ENCODE measurements at places on chromosomes 5 and 9. TPM values are rescaled to one million over a fixed set of nuclear protein-coding genes. Genes with fewer than 3 reads are reported as not detected.

Gene NIM1K
- polyA plus RNA-seq = 18.4 TPM

- no peak for DNase-seq
These were observed 76.5 kb upstream of the ATG10 start for GRCh38 chr5:81895307-81895706.

Gene HK3
- polyA plus RNA-seq = 1.6 TPM

DNA sequence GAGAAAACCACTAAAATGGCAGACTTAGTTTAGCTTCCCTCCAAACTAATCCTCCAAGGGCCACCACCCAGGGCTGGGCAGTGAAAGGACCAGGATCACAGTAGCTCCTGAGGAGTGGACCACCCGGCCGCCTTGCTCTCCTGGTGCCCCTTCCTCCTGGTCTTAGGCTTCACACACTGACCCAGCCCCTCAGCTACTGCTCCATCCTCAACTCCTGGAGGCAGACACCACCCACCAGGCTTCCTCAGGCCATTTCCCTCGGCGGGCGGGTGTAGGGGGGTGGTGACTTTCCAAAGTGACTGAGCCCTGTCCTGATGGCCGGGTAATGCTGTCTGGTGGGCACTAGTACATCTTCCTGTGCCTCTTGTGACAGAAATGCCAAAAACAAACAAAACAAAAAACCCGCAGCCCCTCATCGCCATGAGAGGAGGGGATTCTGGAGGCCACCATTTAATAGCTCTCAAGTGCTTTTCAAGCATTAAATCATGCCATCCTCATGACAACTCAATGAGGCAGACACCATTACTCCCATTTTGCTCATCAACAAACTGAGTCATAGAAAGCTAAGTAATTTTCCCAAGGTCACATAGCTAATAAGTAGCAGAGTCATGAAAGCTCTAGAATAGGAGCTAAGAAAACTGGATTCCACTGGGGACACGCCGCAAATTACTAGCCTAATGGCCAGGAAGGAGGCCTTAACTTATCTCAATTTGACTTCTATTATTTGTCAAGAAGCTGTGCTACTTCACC is 91.3 kb upstream of the LRRTM2 start:
- no peak for DNase-seq

Gene CBY3
- polyA plus RNA-seq = 2.6 TPM

GRCh38 chr5:74895906-74896305 is 29.7 kb upstream of the FAM169A start:
- DNase-seq = peak; percentile 69

DNA sequence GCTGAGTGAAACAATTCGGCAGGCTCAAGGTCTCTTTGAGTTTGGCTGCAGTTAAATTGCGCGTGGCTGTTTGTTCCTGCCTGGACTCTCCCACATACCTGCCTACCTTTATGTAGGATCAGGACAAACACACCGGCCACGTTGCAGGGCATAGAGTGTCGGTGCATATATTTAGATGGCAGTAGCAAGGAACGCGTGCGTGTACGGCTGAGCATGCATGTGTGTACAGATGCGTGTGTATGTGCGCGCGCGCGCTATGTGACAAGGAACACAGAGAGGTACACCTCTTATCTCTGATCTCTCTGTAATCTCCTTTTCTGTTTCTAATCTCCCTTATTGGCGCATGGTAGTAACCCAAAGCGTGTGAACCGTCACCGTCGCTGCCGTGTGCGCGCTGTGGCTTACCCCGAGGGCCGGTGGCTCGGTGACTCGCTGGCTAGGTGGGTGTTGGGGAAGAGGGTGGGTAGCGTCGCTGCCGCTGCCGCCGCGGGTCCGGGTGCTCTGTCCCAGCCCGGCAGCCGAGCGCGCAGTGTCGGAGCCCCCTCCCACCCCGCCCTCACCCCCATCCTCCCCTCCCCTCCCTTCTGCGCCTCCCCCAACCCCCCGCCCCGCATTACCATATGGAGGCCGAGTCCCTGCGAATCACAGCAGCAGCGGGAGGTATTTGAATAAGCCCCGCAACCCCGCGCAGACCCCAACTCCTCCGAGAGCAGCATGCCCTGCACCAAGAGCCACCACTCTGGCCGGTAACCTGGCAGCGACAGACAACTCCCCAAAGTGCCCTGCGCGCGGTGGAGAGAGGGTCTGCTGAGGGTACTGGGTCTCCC is 204.8 kb downstream of the MEF2C start:
- no peak for DNase-seq

GRCh38 chr9:122370869-122371755 is at the start of gene PTGS1:
Gene PTGS1, plus strand, starts transcription at chr9:122371024. Its CDS starts 61 bp downstream, at chr9:122371085.
- DNase-seq = no peak

- DNase-seq = no peak
These were observed 69.6 kb downstream of the EPB41L4B start for GRCh38 chr9:109251080-109251775.

Gene MTREX
- 58.9 TPM for polyA plus RNA-seq

Gene OR2V2
- polyA plus RNA-seq = not detected

GRCh38 chr5:133116601-133117000 is 64.8 kb downstream of the HSPA4 start:
- no peak for DNase-seq

DNA sequence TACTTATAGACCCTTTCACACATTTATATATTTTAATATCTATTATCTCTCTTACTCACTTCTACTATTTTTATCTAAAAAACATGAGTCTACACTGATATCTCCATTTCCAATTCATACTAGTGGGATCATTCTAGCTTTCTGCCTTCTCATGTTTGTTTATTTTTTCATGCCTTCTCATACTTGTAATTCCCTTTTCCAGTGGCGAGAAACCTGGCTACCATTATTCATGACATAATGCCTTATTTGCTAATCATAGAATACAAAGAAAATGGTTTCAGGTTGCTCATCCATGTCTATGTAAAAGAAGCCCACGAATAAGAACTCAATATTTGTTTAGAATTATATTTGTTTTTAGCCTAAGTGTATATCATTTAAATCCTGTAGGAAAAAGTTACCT is 232.7 kb upstream of the ACTBL2 start:
- no peak for DNase-seq

GRCh38 chr9:117307701-117308100 is 107.2 kb downstream of the ASTN2 start:
- DNase-seq = no peak

Gene ZNF618
- 17.0 TPM for polyA plus RNA-seq

- DNase-seq = no peak
These were observed 9.1 kb upstream of the PTGES start for GRCh38 chr9:129761901-129762369.

Gene CNOT8
- 65.7 TPM for polyA plus RNA-seq

Gene IL13
- polyA plus RNA-seq = not detected

DNA sequence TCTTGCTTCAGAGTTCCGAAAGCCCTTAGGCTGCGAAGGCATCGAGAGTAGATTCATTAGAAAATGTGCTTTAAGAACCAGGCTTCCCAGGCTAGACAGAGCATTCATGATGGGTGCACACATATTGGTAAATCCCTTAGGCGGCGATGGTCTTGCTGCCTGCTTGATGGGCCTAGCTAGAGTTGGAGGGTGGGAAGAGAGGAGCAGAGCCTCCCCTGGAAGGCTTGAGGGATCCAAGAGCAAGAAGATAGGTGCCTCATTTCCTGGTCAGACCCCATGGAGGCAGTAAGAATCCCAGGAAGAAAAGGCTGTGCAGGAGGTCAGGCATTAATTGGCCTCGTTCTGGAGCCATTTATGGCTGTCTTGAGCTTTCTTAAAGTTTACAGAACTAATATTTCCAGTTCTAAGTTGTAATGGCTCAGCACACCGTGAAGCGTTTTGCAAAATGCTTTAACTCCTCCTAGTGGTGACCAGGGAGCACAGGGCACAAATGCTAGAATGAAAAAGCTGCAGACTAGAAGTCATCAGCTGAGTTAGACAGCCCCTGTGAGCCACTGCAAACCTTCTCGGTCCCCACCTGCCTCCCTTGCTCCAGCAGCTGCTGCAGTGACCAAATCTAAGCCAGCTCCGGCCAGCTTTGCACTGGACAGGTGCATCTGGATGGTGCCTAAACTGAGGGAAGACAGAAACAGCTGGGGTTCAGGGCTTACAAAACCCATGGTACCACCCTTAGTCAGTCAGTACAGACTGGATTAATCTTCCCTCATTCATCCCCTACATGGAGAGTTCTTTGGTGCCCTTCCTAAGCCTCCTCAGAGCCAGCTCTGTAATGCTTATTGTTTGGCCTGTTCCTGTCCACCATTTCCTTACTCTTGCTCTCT is 14.7 kb downstream of the SLC45A2 start:
- DNase-seq = no peak

GRCh38 chr5:160272264-160272663 is 40.1 kb downstream of the CCNJL start:
- no peak for DNase-seq

Gene SPAAR
- 1.6 TPM for polyA plus RNA-seq

GRCh38 chr5:167348251-167348926 is 943.1 kb upstream of the WWC1 start:
- peak; percentile 9 for DNase-seq

- DNase-seq = peak; percentile 91
These were observed 158.1 kb upstream of the SHB start for GRCh38 chr9:38227061-38227540.

DNA sequence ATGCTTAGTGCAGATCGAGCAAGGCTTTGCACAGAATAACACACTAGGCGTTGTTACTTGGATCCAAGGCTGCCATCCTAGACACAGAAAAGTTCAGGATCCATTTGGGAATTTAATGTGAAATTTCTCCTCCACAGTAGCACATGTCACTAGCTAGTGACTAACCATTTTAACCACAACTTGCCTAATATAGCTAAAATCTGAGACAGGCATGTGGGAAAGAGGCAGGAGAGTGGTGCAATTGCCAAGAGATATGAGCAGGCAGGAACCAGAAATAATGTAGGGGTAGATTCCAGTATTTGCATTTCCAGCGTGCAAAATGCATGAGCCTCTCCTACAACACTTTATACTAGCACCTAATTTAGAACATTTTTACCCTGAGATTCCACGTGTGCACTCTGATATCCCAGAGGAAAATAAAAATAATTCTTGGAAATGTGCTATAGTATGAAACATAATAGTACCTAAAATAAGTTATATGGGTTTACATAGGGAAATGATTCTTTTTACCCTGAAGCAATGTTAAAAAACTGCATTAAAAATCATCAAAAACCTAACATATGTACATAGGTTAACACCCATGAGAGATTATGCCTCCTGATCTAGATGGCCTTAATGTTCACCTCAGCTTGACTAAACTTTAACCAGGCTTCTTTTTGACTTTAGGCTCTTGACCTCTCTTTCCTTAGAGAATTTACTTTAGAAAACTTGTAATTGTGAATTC is 1230.6 kb upstream of the NUDT12 start:
- DNase-seq = no peak

GRCh38 chr9:121271368-121272341 is 3.7 kb downstream of the GSN start:
- DNase-seq = no peak

- no peak for DNase-seq
These were observed 8.4 kb downstream of the HSPA9 start for GRCh38 chr5:138566792-138567191.

Gene INSL6
- polyA plus RNA-seq = 0.55 TPM

DNA sequence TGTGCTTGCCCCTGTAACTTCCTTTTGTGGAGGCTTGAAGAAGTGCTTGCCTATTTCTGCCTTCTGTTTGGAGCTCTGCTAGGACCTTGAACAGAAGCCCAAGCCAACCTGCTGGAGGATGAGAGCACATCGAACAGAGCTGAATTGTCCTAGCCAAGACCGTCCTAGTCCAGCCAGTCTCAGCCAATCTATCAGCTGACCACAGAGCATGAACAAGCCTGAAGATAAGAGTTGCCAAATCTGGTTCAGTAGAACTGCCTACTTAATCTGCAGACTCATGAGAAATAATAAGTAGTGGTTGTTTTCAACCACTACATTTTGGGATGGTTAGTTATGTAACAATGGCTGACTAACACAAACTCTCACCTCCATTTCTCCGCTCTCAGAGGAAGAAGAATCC is 4.4 kb upstream of the SNX2 start:
- DNase-seq = no peak

DNA sequence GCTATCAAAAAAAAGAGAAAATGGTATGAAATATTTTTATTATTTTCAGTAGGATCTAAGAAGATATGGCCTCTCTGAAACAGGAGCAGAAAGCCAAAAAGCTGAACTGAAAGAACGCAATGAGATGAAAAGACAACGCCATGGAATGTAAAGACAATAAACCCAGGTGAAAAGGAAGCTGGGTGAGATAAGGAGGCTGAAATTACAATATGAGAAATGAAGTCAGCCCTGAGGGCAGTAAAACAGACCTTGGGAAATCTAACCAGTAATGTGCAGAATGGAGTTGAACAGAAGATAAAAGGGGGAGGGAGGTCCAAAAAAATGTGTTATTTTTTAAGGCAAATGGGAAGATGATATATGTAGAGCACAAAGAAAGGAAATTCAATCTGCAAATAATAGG is 265.3 kb downstream of the ENC1 start:
- DNase-seq = no peak

DNA sequence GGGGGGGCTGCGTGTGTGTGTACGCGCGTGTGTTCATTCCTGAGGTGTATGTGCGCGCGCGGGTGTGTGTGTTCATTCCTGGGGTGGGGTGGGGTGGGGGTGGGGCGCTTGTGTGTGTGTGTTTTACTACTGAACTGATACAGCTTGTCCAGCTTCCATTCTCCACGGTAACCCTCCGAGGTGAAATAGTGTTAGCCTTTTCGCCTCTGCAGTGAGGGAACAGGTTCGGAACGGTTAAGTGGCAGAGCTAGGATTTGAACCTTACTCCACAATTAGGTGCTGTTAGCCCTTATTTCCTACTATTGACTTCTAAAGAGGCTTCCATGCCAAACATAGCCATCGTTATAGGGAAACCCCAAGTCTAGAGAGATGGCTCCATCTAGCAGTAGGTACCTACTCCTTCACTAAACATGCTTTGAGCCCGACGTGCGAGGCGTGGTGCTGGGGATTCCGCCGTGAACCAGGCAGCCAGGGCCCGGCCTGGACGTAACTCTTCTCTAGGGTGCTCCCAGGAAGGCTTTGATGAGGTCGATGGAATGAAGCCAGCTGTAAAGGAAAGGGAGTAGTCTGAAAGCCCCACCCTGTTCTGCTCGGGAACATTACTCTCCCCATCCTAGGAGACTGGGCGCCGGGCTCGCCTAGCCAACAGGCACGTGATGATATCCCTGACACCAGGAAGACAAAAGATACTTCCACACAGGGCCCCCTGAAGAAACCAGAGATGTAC is 782 bp upstream of the SKP1 start:
- DNase-seq = no peak

DNA sequence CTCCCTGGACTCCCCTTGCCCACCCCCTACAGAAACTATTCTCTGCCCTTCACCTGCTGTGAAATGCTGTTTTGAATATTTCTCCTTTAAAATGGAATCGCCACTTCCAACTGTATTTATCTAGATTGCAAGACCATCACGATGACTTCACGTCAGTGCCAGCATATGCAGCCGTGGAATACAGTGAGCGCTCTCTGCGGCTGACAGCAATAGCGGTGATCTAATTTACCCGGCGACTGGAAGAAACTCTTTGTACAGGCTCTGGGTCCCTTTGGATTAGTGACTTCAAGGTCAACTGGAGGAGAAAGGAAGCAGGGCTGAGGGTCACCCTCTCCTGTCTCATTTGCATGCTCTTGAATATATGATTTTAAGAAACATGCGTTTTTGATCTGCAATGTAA is 192.0 kb downstream of the IRX1 start:
- no peak for DNase-seq

Gene GDNF
- 0.51 TPM for polyA plus RNA-seq

Gene PCDHB14
- 15.4 TPM for polyA plus RNA-seq

GRCh38 chr5:190366-191035 is 794 bp upstream of the LRRC14B start:
- DNase-seq = no peak

- DNase-seq = no peak
These were observed 17.9 kb upstream of the QRFP start for GRCh38 chr9:130914417-130915095.

- DNase-seq = no peak
These were observed 274.3 kb downstream of the CDH18 start for GRCh38 chr5:19713740-19714139.

GRCh38 chr5:150227036-150227435 is 37.2 kb downstream of the SLC6A7 start:
- no peak for DNase-seq

Measured in spinal cord (tissue), 10 donors.